ENCODE measurements at places on chromosomes 3 and 15.
A peak's percentile ranks its signal among the peaks of the same experiment; 100 is the strongest.

DNA sequence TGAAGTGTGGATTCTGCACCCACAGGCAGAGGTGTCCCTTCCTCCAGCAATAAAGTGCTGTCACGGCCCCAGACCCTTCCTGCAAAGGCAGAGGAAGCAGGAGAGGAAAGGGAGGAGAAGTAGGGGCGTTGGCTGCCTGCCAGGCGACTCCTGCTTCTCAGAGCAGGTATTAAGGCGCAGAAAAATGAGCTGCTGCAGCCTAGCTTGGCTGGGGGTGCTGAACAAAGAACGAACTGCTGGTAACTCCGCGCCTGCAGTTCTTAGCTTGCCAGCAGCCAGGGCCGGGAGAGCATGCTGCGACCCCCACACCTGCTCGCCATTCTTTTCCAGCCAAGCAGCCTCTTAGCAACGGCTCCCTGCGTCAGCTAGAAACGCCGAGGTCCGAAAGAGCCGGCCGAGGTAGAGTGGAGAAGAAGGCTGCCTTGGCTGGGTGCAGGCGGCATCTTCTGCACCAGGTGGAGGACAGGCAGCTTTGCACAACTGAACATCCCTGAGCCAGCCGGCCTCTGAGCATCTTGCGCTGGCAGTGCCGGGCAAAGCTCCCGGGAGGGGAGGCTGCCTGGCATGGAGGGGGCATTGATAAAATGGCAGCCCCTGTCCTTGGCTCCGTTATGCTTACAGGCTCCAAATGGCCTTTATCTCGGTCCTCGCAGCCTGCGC is 296.0 kb downstream of the MEX3B start:
- DNase-seq = no peak

DNA sequence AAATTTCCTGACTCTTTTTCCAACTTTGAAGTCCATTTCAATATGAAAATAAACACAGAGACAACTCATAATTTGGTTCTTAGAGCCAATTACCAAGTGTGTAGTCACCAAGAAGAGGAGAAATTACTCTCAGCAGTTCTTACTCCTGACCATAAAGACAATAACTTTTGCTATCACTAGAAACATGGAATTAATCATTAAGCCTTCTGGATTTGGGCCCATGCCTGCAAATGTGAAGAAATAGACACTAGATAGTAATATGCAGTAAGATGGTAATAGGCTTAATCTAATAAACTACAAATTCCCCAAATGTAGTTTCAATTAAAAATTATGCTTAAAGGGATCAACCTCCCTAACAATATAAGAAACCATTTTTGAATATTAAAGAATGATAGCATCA is 185.1 kb upstream of the AGTR1 start:
- DNase-seq = no peak

DNA sequence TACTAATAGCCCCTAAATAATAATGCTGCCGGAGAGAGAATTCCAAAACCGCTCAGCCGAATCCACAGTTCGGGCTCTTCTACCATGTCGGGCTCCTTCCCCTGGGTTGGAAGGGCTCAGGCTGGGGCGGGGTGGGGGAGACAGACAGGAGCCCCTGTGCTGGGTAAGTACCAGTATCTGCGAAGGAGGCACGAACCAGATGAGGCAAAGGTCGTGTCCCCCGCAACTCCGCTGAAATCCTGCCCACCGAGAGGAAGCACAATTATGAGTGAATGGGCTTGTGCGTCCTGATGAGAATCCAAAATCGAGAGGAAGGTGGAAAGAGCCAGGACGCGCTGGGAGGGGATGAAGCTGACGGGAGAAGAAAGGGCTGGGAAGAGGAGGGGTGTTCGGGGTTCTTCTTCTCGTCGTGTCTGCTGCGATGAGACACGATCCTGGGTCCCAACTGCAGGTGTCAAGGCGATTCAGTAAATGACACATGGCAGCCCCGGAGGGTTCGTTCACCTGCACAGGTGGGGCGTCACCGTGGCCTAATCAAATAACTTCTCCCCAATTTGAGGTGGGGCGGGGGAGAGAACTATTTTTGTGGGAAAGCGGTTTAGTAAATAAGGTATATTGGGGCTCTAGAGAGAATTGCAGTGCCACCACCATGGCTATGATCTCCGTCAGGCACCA is 707 bp upstream of the FAM81A start:
- DNase-seq = no peak

DNA sequence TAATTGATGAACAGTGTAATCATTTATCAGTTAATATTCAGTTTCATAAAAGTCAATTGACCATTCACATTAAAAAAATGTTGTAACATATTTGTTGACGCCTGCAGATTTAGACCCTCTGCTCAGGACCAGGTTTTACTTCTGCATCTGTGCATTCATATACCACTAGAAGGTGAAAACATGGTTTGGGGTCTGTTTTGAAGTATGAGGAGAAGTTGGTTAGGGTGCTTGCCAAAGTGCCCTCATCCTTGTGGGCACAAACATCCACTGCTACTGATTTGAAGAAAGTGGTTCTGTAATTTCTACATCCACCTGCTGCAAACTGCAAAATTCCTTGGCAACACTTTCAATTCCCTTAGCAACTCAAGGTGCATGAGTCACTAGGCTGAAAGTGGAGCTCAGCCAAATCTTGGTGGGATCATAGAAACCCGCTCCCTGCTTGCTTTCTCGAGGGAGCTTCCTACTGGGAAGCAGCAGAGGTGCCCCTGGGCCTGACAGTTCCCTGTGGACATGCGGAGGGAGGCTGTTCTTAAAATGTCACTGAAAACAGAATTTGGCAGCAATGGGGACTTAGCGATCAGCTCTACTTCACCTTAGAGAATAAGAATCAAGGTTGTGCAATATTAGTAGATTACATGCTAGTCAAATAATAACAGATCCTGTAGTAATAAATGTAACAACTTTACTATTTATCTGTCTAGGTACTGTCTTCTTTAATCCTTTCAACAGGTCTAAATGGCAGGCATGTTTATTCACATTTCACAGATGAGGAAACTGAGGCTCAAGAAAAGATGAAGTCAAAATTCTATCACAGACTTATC is 301.0 kb upstream of the TBL1XR1 start:
- no peak for DNase-seq

- no peak for DNase-seq
These were observed 23.6 kb upstream of the KIF23 start for GRCh38 chr15:69390575-69390974.

DNA sequence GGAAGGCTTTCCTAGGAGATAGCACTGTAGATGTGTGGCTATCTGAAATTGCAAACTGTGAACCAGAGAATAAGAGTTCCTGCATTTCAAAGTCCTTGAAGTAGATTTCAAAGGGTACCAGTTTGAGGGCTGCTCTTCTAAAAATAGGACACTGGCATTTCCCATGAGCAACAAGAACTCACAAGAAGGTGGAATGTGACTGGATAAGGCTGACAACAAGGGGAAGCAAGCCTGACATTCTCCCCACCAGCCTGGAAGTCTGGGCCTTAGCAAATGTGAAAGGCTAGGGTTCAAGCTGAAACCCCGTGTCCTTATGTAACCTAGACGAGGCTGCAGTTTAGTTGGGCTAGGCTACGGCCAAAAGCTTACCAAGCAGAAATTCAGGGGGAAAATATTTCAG is 18.7 kb upstream of the TJP1 start:
- no peak for DNase-seq

DNA sequence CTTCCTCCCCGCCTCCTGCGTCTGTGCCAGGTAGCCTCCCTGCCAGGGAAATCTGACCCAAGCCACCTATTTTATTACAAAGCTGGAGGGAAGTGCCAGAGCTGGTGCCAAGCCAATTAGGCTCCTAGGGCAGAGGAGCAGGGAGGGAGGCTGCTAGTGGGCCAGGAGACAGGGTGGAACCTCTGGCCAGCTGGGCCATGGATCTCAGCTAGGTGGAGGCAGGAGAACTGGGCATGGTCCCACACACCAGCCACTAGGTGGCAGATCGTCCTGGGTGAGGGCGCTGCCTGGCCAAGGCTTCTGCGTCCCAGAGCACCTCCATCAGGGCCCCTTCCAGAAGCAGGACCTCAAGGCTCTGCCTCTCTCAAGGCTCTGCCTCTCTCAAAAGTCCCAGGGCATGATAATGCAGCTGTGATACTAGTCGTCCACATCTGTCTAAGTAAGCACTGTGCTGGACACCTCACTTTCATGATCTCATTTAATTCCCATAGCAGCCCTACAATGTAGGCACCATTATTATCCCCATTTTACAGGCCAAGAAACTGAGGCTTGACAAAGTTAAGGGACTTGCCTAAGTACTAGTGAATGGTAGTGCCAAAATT is 4.5 kb upstream of the RFT1 start:
- DNase-seq = peak; percentile 31

DNA sequence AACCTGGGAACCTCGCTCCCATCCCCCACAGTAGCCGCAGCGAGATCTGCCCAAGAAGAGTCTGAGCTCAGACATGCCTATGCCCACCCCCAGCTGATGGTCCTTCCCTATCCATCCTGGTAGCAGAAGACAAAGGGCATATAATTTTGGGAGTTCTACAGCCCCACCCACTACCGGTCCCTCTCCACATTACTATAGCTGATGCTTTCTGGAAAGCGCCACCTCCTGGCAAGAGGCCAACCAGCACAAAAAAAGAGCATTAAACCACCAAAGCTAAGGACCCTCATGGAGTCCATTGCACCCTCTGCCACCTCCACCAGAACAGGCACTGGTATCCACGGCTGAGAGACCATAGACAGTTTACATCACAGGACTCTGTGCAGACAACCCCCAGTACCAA is 168.4 kb downstream of the MEGF11 start:
- DNase-seq = no peak

DNA sequence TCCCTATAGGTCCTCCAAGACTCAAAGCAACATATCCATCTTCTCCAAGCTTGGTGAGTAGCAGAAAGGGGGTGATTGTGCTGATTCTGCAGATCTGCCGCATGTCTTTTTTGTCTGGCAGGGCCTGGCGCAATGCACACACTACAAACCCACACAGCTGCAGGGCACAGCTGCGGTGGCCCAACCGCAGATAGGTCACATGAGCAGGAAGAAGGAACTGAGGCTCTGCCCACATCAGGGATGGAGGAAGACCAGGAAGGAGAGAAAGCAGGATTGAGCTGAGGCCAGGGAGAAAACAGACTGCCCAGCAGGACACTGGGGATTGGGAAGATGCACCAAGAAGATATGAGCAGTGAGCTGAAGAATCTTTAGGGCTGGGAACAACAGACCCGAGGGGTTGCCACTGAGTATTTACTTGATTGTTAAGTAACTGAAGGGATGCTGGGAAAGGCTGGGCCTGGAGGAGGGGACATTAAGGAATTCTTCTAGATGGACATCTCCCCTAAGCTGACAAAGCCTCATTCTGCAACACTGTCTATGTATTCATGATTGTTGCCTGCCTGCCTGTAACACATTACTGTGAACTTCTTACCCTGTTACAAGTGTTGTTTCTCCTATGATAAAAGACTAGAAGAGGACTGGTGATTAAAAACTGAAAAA is 126.7 kb downstream of the MYLK start:
- DNase-seq = no peak

DNA sequence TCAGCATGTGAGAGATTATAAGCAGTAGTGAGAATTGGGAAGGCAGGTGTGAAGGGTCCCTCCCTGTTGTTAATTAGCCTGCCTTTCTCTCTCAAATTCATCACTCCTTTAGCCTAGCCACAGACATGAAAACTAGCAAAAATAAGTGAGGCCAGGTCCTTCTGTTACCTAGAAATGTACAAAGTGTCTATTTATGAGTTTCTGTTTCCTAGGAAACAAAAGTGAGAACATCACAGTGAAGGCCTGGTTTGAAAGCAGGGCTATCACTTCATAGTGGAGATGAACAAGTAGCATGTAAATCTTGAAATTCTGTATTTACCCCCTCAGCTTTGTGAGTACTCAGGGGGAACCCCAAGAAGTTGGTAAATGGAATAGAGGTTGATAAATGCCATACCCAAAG is 78.2 kb upstream of the UMPS start:
- no peak for DNase-seq

DNA sequence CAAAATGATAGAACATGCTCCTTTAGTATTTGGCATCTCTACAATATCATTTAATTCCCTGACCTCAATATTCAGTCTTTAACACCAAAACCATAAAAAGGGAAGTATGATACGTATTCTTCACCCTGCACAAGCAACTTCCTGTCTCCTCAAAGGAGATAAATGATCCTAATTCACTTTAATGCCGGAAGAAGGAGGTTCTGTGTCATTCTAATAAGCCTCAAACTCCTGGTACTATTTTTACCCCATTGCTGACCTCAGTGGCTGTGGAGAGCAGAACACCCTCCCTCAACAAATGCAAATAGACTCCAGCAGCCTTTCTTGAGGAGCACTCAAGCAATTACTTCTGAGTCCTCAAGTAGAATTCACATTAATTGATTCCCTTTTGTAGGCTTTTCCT is 173.3 kb downstream of the TMEM108 start:
- no peak for DNase-seq

- no peak for DNase-seq
These were observed 24.8 kb upstream of the RIOX2 start for GRCh38 chr3:97996988-97997387.

GRCh38 chr15:70704166-70704565 is 59.2 kb downstream of the UACA start:
- DNase-seq = no peak

DNA sequence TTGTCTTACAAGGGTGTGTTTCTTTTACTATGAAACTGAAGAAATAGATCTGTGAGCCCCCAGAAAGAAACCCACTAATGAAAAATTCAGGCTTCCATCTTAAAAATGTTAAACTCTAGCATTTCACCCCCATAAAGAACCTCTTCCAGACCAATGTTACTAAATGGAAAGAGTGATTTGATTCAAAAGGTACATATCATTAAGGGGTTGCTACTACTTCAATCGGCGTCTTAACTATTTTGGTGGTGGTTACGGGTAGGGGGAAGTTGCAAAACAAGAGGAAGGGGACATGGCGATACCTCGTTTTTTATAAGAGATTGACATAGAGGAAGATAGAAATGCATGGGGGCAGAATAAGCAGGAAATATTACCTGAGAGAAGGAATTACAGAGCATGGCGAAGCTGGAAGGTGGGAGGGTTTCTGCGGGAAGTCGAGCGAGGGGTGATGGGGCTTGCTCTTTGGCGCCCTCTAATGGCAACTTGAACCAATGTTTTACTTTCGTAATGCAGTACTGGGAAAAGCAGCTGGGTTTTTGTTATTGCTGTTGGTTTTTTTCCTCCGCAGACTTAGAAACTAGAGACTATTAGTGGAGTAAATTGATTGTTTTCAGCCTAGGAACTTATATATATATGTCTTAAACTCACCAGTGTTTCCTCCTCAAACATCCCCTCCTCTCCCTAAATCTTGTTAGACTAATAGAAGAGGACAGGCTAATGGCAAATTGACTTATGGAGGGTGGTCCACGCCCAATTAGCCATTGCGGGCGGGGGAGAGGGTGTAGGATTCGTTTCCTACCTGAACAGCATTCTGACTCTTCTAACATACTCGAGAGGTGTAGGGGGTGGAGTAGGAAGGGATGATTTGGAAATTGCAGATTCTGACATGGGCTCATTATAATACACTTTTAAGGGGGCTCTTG is 11.3 kb upstream of the SOX2 start:
- peak; percentile 28 for DNase-seq

GRCh38 chr3:101085752-101086151 is 92.5 kb upstream of the ABI3BP start:
- DNase-seq = no peak

GRCh38 chr3:175422744-175423143 is 563.6 kb downstream of the NAALADL2 start:
- DNase-seq = no peak

Data from activated T-cell treated with anti-CD3 and anti-CD28 coated beads for 4 hours (primary cell).